ENCODE measurements at places on chromosomes 6 and 20.

- peak; percentile 60 for DNase-seq
Observed at GRCh38 chr6:106510090-106510970, 119.0 kb downstream of the RTN4IP1 start.

GRCh38 chr6:105509506-105510331 lies 106.8 kb upstream of the PREP start:
- no peak for DNase-seq

- DNase-seq = peak; percentile 58
Observed at GRCh38 chr20:48716086-48716485, 111.7 kb downstream of the PREX1 start.

GRCh38 chr20:23165307-23165750 lies 79.2 kb upstream of the CD93 start:
- DNase-seq = no peak

DNA sequence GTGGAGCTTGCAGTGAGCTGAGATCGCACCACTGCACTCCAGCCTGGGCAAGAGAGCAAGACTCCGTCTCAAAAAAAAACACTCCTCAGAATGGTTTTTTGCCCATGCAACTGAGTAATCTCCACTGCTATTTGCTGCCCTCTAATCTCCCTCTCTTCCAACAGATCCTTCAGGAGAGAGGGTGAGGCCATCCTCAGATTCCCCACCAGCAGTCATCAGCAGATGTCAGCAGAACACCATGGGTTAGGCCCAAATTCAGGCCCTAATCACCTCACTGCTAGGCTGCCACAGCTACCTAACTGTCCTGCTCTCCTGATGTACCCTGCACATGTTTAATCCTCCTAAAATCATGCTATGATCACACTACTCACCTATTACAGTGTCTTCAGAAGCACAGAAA lies 63.2 kb upstream of the BEND6 start:
- DNase-seq = no peak

All from CD4-positive, alpha-beta T cell treated with Interleukin-6 at 100 ng/mL for 8 hours (primary cell).